ENCODE measurements at places on chromosomes 11 and 22. TPM values are rescaled to one million over a fixed set of nuclear protein-coding genes. Genes with fewer than 3 reads are reported as not detected.

The HEPACAM gene
- not detected for total RNA-seq

The PHETA2 gene
- 2.2 TPM for total RNA-seq

The EML3 gene
- total RNA-seq: 104 TPM

The TTLL1 gene
- 6.0 TPM for total RNA-seq

GRCh38 chr22:39348909-39349505, 784 bp upstream of the SYNGR1 start:
- DNase-seq: no peak

GRCh38 chr22:43128928-43129424, 14.2 kb downstream of the MCAT start:
- DNase-seq: no peak

DNA sequence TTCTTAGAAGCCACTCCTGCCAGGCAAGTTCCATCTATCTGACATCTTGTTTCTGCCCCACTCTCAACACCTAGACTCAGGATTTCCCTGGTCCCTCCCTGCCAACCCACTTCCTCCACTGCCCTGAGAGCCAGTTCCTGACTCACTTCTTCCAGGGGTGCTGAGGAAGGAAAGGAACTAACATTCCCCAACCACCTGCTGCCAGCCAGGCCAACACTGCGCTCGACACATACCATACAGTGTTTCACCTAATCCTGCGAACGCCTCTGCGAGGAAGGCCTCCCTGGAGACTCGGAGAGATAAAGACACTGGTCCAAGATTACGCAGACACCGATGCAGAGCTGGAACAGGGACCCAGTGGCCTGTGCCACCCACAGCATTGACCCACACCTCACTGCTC, 40.2 kb downstream of the MICAL3 start:
- DNase-seq: no peak

DNA sequence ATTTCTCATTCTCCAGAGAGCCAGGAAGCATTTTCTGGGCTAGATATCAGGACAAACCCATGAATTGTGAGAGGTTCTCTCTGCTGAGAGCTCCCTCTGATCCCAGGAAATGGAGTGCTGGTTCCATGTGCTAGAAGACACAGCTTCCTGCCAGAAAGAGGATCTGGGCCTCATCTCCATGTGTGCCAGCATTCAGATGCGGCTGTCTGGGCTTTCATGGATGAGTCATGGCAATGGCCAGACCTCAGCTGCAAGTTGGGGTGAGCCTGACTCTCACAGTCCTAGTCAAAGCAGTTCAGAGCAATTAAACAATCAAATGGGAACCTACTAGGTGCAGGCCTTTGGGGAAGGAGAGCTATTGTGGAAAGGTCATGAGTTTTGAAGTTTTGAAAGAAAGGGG, 82.3 kb upstream of the EED start:
- DNase-seq: no peak

DNA sequence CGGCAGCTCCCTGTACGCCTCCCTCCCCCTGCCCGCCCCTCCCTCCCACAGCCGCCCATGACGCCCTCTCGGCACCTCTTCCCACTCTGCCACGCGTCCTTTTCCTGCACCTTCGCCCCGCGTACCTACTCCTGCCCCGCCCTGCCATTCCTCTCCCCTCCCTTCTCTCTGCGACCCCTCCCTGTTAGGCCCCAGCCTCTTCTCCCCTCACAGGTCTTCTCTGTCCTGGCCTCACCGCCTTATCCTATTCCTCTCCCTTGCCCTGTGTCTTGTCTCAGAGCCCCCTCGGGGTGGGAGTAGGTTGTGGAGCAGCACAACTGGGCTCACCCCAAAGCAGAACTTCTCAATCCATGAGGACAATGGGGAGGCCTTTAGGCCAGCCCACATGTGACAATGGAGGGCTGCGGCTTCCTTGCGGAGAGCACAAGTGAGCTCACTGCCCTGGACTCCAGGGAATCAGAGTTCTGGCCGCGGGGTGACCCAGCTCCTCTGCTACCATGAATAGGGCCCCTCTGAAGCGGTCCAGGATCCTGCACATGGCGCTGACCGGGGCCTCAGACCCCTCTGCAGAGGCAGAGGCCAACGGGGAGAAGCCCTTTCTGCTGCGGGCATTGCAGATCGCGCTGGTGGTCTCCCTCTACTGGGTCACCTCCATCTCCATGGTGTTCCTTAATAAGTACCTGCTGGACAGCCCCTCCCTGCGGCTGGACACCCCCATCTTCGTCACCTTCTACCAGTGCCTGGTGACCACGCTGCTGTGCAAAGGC, 539 bp downstream of the SLC35C1 start:
- DNase-seq: no peak

DNA sequence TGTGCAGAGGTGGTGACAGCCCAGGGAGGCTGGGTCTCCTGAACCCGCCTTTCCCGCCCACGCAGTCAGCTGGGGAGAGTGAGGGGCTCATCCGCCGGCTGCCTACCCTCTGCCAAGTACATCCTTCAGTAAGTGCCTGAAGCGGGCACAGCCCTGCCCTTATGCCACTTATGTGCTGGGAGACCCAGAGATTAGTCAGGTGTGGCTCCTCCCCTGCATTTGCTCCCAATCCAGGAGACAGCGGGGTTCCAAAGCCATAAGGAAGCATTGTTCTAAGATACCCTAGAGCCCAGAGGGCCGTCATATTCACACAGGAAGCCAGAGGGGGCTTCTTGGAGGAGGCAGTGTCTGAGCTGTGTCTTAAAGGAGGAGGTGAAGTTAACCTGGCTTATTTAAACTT, 5.8 kb upstream of the PPP6R3 start:
- no peak for DNase-seq

- no peak for DNase-seq
Observed at GRCh38 chr11:111814106-111814505, 47.9 kb upstream of the PPP2R1B start.

GRCh38 chr11:131572423-131572822, 202.0 kb downstream of the NTM start:
- no peak for DNase-seq

- DNase-seq: no peak
Observed at GRCh38 chr11:91136631-91137030, 913.8 kb upstream of the CHORDC1 start.

DNA sequence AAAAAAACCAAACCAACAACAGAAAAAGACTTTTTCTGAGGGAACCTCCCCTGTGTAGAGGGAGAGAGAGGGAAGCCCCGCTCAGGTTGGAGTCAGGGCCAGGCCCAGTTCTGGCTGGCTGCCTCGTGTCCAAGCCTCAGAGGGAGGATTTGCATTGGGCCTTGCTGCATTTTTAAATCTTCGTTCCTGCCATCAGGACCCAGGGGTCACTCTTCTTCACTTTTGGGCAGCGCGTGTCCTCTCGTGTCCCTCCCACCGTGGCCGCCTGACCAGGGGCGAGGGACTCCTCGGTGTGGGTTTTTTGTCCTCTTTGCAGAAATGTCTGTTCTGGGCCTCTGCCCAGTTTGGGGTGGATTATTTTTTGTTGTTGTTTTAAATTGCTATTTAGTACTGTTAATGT, 57.9 kb downstream of the LRRC74B start:
- no peak for DNase-seq

- DNase-seq: no peak
Observed at GRCh38 chr11:44133335-44133946, 38.0 kb downstream of the EXT2 start.

DNA sequence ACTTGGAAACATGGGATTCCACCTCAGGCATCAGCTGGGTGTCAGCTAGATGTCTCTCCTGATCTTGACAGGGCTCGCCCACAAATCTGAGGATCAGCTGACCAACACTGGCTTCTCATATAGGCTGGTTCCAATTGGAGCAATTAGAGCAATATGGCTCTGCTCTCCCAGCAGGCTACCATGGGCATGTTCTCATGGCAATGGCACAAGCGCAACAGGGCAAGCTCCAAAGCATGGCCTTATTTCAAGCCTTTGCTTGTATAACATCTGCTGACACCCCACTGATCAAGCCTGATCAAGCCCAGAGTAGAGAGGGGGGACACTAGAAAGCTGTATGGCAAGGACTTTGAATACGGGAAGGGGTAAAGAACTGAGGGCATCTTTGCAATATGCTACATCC, 40.7 kb upstream of the SPATA19 start:
- DNase-seq: no peak

DNA sequence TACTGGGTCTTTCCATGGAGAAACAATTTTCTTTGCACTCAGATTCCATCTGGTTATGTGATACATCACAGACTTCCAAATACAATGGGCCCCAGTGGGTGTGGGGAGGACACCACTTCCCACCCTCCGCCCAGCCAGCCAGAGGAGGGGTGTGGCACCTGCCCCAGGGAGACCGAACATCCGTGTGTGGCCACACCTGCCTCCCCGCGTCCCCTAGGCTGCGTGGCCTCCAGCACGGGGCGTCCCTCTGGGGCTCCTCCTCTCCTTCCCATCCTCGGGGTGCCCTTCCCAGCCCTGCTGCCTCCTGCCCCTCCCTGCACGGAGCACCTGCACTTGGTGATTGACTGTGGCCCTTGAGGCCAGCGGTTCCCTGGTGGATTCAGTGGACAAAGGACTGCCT, 49.1 kb downstream of the CERK start:
- DNase-seq: no peak

DNA sequence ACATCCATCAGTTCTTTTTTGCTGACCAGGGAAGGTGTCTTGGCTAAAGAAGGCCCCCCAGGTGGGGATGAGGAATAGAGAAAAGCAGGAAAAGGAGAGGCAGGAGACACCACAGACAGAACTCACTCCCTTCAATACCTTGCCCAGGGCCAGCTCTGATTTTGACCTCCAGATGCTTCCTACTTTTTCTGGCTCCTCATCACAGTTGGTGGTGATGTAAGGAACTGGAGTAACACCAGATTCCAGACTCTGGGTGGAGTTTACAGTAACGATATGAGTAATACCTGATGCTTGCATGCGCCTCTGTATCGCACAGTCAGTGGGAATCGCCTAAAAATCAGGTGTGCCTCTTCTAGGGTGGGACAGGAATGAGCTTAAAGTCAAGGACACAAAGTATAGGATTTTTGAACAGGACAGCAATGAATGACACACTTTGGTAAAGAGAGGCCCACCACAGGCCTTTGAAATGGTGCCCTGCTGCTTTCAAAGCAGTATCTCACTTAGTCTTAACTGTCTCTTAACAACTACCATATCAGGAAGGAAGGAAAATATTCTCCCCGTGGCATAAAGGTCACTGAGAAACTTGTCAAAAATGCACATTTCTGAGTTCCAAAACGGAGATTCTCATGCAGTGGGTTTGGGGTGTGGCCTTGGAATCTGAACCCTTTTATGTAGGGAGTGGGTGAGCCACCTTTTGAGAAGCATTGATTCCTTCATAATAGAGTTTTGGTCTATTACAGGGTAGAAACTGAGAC, 140.8 kb downstream of the SNX19 start:
- DNase-seq: no peak

- no peak for DNase-seq
Observed at GRCh38 chr22:43473031-43473430, 61.2 kb downstream of the MPPED1 start.

GRCh38 chr11:92740276-92740675, 229.2 kb upstream of the MTNR1B start:
- no peak for DNase-seq

DNA sequence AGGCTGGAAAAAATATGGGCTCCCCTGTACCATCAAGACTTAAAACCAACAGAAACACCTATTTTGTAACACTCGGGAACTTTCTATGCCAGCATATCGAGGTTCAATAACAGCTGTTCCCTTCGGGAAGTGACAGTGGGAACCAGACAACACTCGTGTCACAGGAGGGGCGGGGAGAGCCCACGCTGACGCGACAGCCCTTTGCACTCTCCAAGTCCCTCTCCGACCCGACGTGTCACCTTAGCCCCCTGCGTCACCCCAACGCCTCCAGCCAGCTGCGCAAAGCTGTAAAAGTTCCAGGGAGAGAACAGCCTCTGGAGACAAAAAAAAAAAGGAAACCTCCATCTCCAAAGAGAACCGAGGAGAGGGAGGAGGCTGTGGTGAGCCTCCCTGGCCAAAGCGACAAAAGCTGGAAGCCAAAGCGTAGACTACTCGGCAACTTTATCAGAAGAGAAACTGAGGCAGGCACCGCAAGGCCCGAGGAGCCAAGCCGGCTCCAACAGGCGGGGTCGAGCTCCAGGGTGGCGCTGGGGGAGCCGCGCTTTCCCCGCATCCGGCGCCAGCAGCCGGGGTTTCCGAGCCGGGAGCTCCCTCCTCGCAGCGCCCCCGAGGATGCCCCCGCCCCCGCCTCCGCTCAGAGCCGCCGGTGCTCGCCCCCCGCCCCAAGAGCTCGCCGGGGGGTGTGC, 751 bp downstream of the ARFGAP3 start:
- peak; percentile 30 for DNase-seq

DNA sequence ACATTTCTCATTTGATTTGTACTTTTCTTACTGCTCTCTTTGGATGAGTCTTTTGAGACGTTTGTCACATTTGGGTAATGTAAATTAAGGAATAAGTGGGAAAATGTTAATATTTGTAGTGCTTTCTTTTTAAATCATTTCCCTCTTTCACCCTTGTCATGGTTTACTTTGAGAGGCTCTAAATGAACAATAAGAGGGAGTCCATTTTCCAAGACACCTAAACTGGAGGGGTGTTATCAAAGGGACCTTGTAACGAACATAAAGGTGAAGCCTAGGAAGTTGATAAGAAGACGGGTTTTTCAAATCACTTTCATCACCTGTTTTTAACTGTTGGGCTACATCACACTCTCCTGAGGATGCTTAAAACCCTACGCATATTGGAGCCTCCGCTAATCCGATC, 12.1 kb downstream of the EED start:
- DNase-seq: no peak

All from activated naive CD4-positive, alpha-beta T cell treated with anti-CD3 and anti-CD28 coated beads, Interleukin-2, amount 50 U/mL, for 72 hours (primary cell).